ENCODE measurements at places on chromosomes 4 and X.

- no peak for DNase-seq
Observed at GRCh38 chrX:154734061-154734781, 16.7 kb downstream of the GAB3 start.

GRCh38 chr4:133157460-133158160 lies 8.5 kb downstream of the PCDH10 start:
- no peak for DNase-seq

- DNase-seq = no peak
Observed at GRCh38 chr4:109020861-109021260, 258.0 kb upstream of the ETNPPL start.

DNA sequence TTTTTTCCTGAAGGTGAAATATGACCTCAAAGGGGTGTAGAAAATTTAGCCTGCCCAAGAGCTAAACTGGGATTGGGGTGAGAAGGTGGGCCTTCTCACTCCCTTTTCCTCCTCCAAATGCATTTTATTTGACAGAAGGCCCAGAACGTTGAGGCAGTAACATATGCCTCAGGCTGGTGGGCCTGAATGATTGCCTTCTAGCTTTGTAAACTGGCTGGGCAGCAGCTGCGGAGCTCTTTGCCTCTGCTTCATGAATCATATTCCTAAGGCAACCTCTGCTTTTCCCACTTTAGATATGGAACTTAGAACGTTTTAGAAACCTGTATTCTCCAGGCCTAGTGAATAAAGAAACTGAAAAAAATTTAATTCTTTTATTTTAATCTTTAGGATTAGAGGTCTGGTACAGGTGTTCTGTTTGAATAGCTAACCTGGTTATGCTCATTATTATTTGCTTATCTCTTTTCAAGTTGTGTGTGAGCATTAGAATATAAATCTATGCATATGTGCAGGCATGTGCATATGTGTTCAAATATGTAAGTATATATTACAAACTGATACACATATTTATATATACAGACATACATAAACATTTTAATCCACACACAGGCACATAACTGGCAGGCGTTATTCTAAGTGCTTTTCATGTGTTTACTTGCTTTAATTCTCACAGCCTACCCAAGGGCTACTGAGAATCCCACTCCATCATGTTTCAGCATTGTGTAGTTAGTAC lies 11.5 kb downstream of the PRDM8 start:
- no peak for DNase-seq

DNA sequence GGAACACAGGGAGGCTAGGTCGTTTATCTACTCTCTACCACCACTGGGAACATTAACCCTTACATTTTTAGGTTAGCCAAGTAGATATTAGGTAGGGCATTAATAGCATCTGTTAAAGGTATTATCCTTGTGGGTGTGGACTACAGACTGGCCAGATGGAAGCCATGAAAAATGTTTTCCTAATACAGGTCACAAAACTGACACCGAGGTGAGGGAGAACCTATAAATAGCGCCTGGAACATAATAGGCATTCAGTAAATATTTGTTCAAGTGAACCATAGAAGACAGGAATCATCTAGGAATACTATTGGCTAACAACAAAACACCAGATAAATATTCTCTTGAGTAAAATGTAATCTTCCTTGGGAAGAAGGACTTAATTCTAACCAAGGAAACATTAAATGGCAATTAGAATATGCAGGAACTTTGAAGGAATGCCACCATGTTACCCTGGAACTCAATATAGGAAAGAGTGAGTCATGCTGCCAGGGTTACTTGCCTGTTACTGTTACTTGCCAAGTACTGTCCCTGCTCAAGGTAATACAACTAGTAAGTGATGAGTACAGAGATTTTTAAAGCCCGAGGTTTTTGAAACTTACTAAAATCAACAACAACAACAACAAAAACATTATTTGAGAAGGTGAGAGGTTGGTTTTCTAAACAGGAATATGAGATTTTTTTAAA lies 79.0 kb downstream of the SOX3 start:
- DNase-seq = no peak

GRCh38 chr4:152663203-152664066 lies 16.4 kb downstream of the TMEM154 start:
- DNase-seq = no peak

- no peak for DNase-seq
Observed at GRCh38 chr4:156820931-156821330, 150.7 kb downstream of the PDGFC start.

DNA sequence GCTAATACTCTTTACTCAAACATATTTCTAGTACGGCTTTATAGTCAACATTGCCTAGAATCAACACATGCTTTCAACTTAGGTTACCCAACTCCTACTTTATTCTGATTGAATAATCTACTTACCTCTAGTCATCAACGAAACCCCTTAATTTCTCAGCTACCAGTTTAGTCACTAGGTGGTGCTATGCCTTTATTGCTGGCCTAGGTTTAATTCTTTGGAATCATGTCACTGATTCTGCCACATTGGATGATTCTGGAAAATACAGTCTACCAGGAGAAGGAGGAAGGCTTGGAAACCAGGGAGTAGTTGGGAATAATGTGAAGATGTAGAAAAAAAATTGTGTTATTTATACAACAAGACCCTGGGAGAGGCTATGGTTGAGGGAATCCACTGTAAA lies 167.7 kb downstream of the DCAF12L2 start:
- DNase-seq = no peak

GRCh38 chrX:20217271-20217670 lies 49.4 kb downstream of the RPS6KA3 start:
- DNase-seq = no peak

- no peak for DNase-seq
Observed at GRCh38 chr4:132276185-132276584, 872.9 kb upstream of the PCDH10 start.

GRCh38 chr4:22869235-22869634 lies 176.5 kb downstream of the GBA3 start:
- no peak for DNase-seq

- DNase-seq = no peak
Observed at GRCh38 chrX:71650333-71650969, 16.9 kb upstream of the LOC101059915 start.

- no peak for DNase-seq
Observed at GRCh38 chr4:167826281-167826680, 266.1 kb upstream of the ANXA10 start.

DNA sequence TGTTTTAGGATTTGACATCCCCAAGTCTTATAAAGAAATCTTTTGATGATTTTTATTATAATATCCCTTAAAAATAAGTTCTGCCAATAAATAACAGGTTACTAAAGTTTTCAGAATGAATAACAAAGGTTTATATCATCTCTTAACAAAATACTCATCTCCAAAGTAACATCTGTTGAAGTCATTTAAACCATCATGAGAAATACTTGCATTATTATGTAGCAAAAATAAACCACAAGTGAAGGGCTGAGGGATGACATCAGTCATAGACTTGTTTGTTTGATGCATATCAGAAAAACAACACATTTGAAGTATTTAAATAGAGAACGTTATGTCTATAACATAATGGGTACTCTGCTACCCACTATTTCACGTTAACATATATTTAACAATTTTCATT lies 114.9 kb downstream of the SPOCK3 start:
- no peak for DNase-seq

GRCh38 chr4:108988464-108989195 lies 225.8 kb upstream of the ETNPPL start:
- DNase-seq = no peak

DNA sequence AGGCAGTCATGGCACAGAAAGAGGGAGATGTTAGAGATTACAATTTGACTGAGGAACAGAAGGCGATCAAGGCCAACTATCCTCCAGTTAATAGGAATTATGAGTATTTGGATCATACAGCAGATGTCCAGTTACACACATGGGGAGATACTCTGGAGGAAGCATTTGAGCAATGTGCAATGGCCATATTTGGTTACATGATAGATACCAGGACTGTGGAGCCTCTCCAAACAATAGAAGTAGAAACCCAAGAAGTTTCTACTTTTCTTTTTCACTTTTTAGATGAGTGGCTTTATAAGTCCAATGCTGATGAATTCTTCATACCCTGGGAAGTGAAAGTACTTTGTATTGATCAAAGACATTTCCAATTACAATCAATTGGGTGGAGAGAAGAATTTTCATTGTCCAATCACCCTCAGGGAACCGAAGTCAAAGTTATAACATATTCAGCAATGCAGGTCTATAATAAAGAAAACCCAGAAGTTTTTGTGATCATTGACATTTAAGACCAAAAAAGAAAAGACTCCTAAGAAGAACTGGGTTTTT lies 139.1 kb downstream of the MAB21L2 start:
- no peak for DNase-seq

DNA sequence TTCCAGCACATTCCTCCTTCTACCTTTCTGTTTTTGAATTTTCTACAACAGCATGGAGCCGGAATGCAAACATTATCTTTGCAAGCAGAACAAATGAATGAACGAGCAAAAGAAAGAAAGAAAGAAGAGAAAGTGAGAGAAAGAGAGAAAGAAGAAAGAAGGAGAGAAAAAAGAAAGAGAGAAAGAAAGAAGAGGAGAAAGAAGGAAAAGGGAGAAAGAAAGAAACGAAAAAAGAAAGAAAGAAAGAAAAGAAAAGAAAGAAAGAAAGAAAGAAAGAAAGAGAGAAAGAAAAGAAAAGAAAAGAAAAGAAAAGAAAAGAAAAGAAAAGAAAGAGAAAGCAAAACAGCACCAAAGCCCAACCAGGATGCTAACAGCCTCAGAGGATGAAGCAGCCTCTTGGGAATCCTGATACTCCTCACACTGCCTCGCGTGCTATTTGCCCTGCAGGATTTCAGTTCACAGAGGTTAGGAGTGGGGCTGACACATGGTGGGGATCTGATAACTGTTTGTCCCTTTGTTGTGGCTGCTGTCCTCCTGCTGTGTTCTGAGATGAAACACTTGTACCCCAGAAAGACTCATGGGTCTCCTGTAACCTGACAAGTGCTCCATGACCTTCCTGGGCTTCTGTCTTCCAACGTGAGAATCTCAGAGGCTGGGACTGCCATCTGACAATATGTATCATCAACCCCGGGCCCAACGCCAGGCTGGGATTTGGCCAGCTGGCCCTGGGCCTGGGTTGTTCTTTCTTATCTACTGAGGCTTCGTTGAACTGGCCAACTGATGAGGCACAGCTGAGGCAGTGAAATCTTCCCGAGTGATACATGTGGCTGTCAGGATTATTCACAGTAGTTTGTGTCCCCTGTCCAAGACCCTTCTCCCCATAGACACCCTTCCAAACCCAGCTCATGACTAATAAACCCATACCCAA lies 61.0 kb downstream of the SEPSECS start:
- DNase-seq = no peak

DNA sequence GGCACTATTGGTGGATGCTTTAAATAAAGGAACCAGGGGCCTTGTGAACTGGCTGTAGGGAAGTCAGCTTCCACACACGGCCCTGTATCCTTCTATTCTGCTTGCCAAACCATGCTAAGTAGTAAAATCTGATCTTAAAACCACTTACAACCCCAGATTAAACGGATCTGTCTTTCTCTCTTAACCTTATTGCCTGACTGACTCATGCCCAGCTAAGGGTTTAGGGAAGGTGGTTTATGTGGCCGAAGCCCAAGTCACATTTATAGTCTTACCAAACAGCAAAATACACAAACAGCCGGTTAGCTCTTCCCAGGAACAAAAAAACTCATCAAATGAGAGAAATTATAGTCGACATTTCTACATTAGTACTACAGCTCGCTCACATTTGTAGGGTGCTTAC lies 988.4 kb upstream of the TENM3 start:
- DNase-seq = no peak

GRCh38 chr4:112514647-112515197 lies 1.3 kb downstream of the NEUROG2 start:
- DNase-seq = no peak

DNA sequence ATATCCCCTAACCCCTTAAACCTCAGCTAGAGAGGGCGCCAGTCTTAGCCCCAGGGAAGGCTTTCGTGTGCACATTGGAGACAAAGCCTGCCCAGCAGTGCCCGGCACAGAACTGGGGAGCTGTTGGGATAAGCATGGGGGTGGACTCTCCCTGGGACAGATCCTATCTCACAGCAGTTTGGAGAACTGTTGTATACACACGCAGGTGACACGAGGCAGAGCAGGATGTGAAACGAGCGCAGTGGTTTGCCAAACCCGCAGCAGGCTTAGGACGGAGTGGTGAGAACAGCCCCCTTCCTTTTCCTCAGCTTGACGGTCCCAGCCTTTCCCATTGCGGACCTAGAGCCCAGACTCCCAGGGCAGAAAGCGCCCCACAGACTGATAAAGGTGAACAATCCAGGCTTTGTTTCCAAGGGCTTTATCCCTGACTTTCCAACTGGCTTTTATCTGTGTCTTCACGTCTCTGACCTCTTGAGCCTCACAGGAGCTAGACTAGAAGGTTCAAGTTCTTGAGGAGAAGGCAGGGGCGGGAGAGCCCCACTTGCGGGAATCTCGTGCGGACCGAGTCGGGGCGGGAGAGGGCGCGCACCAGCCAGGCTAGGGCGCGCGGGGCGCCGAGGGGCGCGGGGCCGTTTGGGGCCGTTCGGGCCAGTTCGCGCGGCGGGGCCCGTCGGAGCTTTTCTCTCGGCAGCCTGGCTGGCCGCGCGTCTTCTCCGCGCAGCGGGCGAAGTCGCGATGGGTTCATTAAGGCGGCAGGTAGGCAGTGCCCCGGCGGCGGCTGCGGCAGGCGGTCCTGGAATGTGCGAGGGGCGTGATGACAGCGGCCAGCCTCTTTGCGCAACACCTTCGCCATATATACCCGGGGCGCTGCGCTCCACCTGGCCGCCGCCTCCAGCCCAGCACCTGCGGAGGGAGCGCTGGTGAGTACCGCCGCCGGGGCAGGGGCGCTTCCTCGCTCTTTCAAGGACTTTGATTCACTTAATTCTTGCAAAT lies at the start of gene SLC34A2:
Gene SLC34A2, plus strand, starts transcription at position 881 of the 993 bp plus-strand sequence. CDS start 6,650 bp downstream, outside the sequence.
- no peak for DNase-seq

- DNase-seq = no peak
Observed at GRCh38 chr4:166044871-166045270, 171.8 kb downstream of the TLL1 start.

GRCh38 chr4:134567461-134567860 lies 365.9 kb upstream of the PABPC4L start:
- DNase-seq = no peak

- no peak for DNase-seq
Observed at GRCh38 chr4:75432683-75433082, 81.5 kb downstream of the RCHY1 start.

DNA sequence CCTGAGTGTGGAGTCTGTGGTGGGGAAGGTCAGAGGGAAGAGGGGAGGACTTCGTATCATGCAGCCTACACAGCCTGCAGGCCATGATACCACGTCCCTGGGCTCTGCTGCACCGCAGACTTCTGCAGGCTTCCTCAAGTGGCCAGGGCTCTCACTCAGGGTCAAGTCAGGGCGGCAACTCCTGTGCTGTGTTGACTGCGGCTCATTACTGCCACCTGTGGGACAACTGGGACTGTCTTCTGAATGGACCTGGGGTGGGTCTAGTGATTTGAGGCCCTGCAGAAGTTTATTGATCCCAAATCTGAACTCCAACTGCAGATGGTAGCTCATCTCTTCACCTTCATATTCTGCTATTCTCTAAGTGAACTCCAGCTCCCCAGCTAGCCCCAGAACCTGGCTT lies 167.1 kb downstream of the NSUN7 start:
- no peak for DNase-seq

Measured in cortex of kidney (tissue), 1 donor.